ENCODE measurements at places on chromosomes 1 and 21. TPM values are rescaled to one million over a fixed set of nuclear protein-coding genes. Genes with fewer than 3 reads are reported as not detected.

DNA sequence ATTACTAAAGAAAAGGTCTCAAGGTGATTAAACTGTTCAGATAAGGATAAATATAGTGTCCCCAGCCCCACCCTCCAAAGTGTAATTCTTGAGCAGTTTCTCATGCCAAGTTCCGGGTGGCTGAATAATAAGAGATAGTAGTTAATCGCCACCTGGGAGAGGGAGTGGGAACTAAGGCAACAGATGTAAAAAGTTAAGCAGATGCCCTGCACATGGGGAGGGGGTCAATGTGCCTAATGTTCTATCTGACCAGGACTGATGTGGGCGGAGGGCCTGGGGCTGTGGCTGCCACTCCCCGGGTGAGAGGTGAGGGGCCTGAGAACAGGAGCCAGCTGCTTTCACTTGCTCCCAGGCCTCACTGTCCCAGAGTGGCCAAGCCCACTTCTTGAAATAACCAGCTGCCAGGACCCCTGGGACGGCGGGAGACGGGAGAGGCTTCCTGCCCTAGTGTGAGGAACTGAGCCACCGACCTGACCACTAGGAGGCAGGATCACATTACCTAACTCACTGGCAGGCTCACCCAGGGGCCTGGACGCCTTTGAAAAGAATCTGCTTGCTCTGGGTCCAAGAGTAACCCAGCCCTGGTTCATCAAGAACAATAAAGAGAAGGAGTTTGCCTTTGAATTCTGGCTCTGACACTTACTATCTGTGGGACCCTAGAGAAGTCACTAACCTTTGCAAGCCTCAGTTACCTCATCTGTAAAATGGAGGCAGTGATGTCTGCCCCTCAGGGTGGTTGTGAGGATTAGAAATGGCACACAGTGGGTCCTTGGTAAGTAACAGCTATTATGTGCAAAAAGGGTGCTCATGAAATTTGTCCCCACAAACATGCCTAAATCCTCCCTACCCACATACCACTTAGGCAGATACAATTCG, 179.2 kb downstream of the ATG4C start:
- no peak overlapping the region for H3K4me3 ChIP-seq
- DNase-seq: no peak
- H3K27me3 ChIP-seq: peaks cover 11% of the 10 kb centered on the region
- H3K4me1 ChIP-seq: no peaks in the 10 kb centered on the region

DNA sequence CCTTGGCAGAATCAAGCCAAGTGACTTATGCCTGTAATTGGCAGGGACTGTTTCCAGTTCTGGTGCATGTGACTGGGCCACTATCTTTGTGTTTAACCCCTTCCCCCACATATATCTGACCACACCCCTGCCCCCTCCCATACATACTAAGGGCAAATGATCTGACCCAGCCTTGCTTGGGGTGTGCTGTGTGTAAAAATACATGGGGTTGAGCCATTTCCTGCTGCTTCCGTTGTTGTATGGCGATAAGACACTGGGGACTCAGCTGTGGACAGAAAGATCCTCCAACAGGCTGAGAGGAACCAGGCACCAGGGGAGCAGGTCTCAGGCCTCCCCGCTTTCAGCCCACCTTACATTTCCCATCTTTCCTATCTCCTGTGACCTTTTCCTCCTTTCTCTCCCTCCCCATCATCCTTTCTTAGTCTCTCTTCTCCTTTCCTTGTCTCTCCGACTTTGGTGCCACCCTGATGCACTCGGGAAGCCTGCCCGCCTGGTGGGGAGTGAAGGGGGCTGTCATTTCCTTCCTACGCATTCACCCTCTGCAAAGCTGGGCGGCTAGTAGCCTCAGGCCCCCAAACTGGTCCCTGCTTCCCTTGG, 39.7 kb downstream of the TMCC2 start:
- H3K4me1 ChIP-seq: peaks cover 9% of the 10 kb centered on the region
- no peak for DNase-seq
- H3K36me3 ChIP-seq: peaks cover 24% of the 10 kb centered on the region
- no peaks in the 10 kb centered on the region for H3K27me3 ChIP-seq
- no peak overlapping the region for H3K27ac ChIP-seq

- H3K4me1 ChIP-seq: no peaks in the 10 kb centered on the region
- DNase-seq: no peak
- no peak overlapping the region for H3K4me3 ChIP-seq
- H3K36me3 ChIP-seq: no peaks in the 10 kb centered on the region
Measured at GRCh38 chr1:170931650-170932049, 3.7 kb upstream of the MROH9 start.

The SLC16A4 gene
- 0.55 TPM for total RNA-seq

GRCh38 chr1:219419065-219419464, 193.8 kb downstream of the ZC3H11B start:
- peaks cover 1% of the 10 kb centered on the region for H3K27me3 ChIP-seq
- H3K36me3 ChIP-seq: no peaks in the 10 kb centered on the region
- H3K27ac ChIP-seq: no peak overlapping the region
- DNase-seq: no peak

GRCh38 chr1:24420547-24420946, 4.9 kb downstream of the NIPAL3 start:
- no peak for DNase-seq
- H3K27ac ChIP-seq: no peak overlapping the region
- H3K4me3 ChIP-seq: no peak overlapping the region
- peaks cover 91% of the 10 kb centered on the region for H3K4me1 ChIP-seq
- peaks cover 3% of the 10 kb centered on the region for H3K36me3 ChIP-seq

GRCh38 chr1:76268341-76268740, 193.8 kb downstream of the ST6GALNAC3 start:
- peaks cover 30% of the 10 kb centered on the region for H3K4me1 ChIP-seq
- peak overlapping the region; percentile 12 for H3K27ac ChIP-seq

GRCh38 chr1:221487781-221488524, 253.9 kb downstream of the DUSP10 start:
- H3K36me3 ChIP-seq: no peaks in the 10 kb centered on the region
- no peak overlapping the region for H3K27ac ChIP-seq
- H3K4me3 ChIP-seq: no peak overlapping the region
- no peaks in the 10 kb centered on the region for H3K4me1 ChIP-seq

The HIVEP3 gene
- 6.3 TPM for total RNA-seq

GRCh38 chr1:245651093-245651492, 496.3 kb downstream of the KIF26B start:
- no peak overlapping the region for H3K27ac ChIP-seq
- no peak for DNase-seq
- peaks cover 2% of the 10 kb centered on the region for H3K27me3 ChIP-seq
- H3K4me1 ChIP-seq: no peaks in the 10 kb centered on the region
- H3K4me3 ChIP-seq: no peak overlapping the region

The INTS7 gene
- 8.1 TPM for total RNA-seq

GRCh38 chr1:57789936-57790335, 366.1 kb upstream of the DAB1 start:
- DNase-seq: no peak
- H3K4me3 ChIP-seq: no peak overlapping the region
- H3K36me3 ChIP-seq: no peaks in the 10 kb centered on the region
- no peak overlapping the region for H3K27ac ChIP-seq
- H3K27me3 ChIP-seq: no peaks in the 10 kb centered on the region
- no peaks in the 10 kb centered on the region for H3K4me1 ChIP-seq

- no peaks in the 10 kb centered on the region for H3K36me3 ChIP-seq
- H3K4me3 ChIP-seq: peak overlapping the region; percentile 95
- no peak for DNase-seq
- H3K27me3 ChIP-seq: no peaks in the 10 kb centered on the region
- peaks cover 94% of the 10 kb centered on the region for H3K4me1 ChIP-seq
Measured at GRCh38 chr1:30751830-30752650, 5.5 kb downstream of the LAPTM5 start.

- H3K4me3 ChIP-seq: no peak overlapping the region
- H3K36me3 ChIP-seq: no peaks in the 10 kb centered on the region
- DNase-seq: no peak
- H3K4me1 ChIP-seq: no peaks in the 10 kb centered on the region
Measured at GRCh38 chr1:56921479-56921878, 44.3 kb downstream of the C8B start.

GRCh38 chr1:209863766-209864485, 36.2 kb downstream of the UTP25 start:
- no peak overlapping the region for H3K27ac ChIP-seq
- H3K27me3 ChIP-seq: peaks cover 9% of the 10 kb centered on the region
- no peak for DNase-seq
- H3K4me3 ChIP-seq: no peak overlapping the region

GRCh38 chr1:226401355-226402303, 6.3 kb downstream of the PARP1 start:
- H3K36me3 ChIP-seq: peaks cover 27% of the 10 kb centered on the region
- no peaks in the 10 kb centered on the region for H3K27me3 ChIP-seq
- no peak overlapping the region for H3K27ac ChIP-seq
- DNase-seq: no peak

The OR2M3 gene
- total RNA-seq: not detected

The FHAD1 gene
- total RNA-seq: not detected

The ZNF593OS gene
- not detected for total RNA-seq

DNA sequence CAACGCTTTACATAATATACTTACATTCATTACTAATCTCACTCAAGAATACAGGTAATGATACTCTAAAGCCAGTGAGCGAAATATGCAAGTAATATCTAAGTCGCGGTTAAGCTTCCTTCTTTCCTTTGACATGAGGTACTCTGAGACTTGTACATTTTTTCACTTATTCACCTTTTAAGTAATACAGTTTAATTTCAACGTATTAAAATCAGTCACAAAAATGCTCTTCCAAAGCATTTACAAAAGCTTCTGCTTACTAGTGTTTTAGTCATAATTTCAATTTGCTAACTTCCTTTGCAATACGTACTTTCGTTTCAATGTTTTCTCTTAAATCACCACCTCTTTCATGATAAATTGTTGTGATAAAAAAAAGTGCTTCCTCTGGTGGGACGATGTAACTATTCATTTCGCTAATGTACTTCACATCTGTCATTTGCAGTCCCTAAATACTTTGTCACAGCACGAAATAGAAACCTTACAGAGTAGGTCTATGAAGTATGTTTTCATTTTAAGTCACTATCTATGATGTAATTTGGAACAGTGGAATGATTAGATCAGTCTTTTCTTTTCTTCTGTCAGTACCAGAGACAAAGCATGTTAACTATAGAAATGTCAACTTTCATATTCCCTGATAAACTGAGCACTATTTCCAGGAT, 34.0 kb upstream of the ADGRL4 start:
- peaks cover 6% of the 10 kb centered on the region for H3K4me1 ChIP-seq
- H3K4me3 ChIP-seq: peak overlapping the region; percentile 57
- DNase-seq: no peak
- no peak overlapping the region for H3K27ac ChIP-seq
- H3K27me3 ChIP-seq: no peaks in the 10 kb centered on the region

The ITLN2 gene
- total RNA-seq: not detected

DNA sequence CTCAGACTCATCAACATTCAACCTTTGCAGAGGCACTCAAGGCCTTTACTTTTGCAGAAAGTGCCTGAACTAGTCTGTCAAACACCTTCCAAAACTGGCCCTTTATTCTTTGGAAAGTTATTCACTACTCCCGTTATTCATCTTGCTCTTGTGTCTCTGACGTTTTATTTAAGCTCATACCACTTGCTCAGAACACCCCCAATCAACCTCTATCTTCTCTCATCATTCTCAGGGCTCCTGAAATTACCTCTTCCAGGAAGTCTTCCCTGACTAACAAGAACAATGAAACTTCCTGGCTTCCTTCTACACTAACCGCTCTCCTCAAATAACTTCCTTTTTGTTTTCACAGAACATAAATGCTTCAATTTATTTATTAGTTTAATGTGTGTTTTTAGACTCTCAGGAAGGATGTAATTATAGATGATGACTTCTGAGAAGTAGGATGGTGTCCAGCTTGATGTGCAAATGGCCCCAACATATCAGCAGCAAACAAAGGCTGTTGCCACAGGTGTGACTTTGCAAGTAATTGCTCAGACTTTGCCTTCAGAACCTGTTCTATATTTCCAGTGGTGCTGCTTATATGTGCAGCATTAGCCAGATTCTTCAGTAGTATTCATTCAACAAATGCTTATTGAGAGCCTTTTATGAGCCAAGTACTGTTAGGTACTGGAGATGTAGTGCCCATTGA, 22.8 kb upstream of the BATF3 start:
- H3K27me3 ChIP-seq: no peaks in the 10 kb centered on the region
- H3K36me3 ChIP-seq: peaks cover 10% of the 10 kb centered on the region
- H3K4me3 ChIP-seq: no peak overlapping the region
- no peak overlapping the region for H3K27ac ChIP-seq
- no peak for DNase-seq

DNA sequence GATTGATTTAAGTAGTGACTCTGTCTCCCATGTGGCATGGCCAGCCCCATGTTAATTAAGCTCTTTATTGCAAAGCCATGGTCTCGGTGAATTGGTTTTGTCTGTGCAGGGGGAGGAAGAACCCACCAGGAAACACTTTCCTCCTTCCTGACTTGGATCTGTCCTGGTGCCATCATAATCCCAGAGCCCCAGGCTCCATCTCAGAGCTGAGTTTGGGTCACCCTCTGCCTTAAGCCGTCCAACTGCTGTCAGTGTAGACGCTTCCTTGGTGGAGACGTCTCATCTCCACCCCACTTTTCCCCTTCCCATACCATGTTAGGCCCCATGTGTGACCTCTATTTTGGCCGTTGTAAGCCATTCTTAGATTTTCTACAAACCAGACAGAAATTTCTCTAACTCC, 36.0 kb upstream of the COL6A2 start:
- H3K27ac ChIP-seq: no peak overlapping the region
- DNase-seq: no peak
- no peak overlapping the region for H3K4me3 ChIP-seq
- peaks cover 26% of the 10 kb centered on the region for H3K4me1 ChIP-seq
- H3K36me3 ChIP-seq: no peaks in the 10 kb centered on the region

- H3K27me3 ChIP-seq: no peaks in the 10 kb centered on the region
- no peak overlapping the region for H3K27ac ChIP-seq
- H3K4me3 ChIP-seq: no peak overlapping the region
- H3K4me1 ChIP-seq: no peaks in the 10 kb centered on the region
- DNase-seq: no peak
Measured at GRCh38 chr1:55869065-55869464, 653.9 kb upstream of the USP24 start.

DNA sequence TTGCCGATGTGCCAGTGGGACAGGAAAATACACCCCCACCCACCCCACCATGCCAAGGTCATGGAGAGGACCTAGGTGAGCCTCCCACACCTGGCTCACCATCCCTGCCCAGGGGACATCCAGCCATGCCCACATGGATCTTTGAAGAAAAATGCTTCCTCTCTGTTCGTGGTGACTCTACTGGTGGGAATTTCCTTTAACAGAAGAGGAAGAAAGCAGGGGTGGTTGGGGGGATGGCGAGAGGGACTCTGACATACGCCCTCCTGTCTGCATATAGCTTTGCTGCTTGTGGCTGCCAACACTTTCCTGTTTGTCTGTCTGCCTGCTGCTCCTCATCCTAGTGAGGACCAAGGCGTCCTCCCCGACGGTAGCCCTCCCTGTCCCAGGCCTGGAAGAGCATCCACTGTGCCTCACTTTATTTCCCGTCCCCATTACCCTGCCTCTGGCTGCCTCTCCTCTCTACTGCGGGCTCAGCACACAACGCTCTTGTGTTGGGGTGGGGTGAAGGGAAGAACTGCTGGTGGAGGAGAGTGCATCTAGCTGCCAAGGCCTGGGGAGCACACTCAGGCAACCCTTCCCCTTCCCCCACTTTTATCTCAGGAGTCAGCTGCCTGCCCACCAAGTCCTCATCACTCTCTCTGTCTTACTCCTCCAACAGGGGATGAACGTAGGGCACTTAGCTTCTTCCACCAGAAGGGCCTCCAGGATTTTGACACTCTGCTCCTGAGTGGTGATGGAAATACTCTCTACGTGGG, 2.5 kb downstream of the SEMA4A start:
- H3K4me1 ChIP-seq: peaks cover 11% of the 10 kb centered on the region
- H3K27ac ChIP-seq: no peak overlapping the region
- H3K36me3 ChIP-seq: no peaks in the 10 kb centered on the region
- DNase-seq: no peak
- no peaks in the 10 kb centered on the region for H3K27me3 ChIP-seq

The ZFYVE9 gene
- total RNA-seq: 14.7 TPM

The MAP1LC3C gene
- not detected for total RNA-seq
